PC-3 (cell line): ENCODE measurements at places on chromosomes 1 and 21. TPM values are rescaled to one million over a fixed set of nuclear protein-coding genes. Genes with fewer than 3 reads are reported as not detected.

DNA sequence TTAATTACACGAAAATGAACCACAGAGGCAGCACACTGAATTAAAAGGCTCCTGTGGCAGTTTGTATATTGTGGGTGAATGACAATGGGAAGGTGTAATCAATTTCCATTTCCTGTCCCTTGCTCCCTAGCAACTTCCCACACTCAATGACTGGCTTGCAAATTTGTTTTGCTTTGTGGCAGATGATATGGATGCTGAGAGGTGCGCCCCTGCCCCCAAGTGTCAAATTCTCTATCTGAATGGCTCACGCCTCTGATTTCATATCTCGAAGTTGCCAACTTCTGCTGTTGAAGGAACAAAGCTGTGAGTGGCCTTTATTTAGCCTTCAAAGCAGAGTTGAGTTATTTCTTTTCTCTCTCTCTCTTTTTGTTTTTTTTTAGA, 86.0 kb downstream of the FOXD2 start:
- DNase-seq, result no peak

GRCh38 chr21:20996421-20997310, 1.5 kb upstream of the NCAM2 start:
- DNase-seq, result peak; percentile 48

GRCh38 chr1:245791410-245792312, 636.9 kb downstream of the KIF26B start:
- no peak for DNase-seq

Gene TP53BP2
- 24.6 and 32.0 TPM in 2 replicates for total RNA-seq

Gene USH2A
- not detected in 2 replicates for total RNA-seq
